ENCODE measurements at places on chromosomes 16 and 17.

DNA sequence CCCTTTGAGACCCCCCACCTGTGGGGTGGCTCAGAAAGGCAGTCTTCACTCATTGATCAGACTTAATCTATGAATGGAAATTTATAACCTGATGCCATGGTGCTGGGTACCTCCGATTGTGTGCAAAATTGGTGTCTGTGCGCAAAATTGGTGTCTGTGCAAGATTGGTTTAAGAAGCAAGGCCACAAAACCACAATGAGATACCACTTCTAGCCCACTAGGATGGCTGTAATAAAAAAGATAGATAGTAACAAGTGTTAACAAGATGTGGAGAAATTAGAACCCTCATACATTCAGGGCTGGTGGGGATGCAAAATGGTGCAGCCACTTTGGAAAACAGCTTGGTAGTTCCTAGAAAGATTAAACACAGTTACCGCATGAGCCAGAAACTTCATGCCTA is 13.9 kb upstream of the CSNK2A2 start:
- ATAC-seq: no peak

DNA sequence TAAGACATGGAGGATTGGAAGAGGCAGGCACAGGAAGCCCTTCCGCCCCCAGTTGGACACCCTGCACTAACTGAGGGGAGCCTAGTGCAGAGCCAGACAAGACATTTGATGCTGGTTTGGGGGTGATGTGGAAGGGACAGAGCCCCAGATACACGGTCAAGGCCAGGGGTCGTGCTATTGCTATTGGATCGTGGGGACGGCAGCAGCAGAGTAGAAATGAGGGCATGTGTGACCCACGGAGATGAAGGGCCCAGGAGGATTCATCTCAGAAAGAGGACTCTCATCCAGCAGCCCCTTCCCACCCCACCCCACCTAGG is 2.0 kb upstream of the VAMP2 start:
- no peak for ATAC-seq

DNA sequence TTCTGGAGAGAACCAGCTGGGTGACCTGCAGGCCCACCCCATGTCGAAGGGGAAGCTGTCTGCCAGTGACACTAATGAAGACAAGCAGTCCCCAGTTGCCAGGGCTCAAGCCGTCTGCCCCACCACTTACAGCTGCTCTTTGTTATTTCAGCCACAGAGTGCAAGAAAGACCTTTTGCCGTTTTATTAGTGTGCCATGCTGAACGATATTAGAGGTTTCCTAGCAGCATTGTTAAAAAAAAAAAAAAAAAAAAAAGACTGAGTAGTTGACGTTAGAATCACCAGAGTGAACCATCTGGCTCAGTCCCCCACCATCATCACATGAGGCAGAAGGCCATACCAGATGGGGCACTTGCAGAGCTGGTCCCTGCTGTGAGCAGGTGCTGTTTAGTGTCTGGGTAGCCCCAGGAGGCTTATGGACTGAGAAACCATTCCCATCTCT is 26.5 kb upstream of the SLC39A11 start:
- peak; percentile 53 for ATAC-seq

DNA sequence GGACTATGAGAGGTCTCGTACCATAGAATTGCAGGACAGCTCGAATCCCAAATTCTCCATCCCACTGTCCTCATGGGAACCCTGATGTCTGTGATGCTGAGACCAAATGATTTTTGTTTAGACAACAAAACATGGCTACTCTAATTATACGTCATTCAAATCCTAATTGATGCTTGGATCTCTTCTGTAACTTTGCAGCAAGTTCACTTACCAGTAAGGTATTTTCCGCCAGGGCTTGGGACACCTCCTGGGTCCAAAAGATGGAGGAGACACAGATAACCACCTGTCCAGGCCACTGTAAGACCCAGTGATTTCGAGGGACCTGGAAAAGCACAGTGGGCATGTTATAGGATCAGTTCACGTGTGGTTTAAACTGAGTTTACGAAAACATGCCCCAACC is 92.8 kb downstream of the DNAH3 start:
- no peak for ATAC-seq

DNA sequence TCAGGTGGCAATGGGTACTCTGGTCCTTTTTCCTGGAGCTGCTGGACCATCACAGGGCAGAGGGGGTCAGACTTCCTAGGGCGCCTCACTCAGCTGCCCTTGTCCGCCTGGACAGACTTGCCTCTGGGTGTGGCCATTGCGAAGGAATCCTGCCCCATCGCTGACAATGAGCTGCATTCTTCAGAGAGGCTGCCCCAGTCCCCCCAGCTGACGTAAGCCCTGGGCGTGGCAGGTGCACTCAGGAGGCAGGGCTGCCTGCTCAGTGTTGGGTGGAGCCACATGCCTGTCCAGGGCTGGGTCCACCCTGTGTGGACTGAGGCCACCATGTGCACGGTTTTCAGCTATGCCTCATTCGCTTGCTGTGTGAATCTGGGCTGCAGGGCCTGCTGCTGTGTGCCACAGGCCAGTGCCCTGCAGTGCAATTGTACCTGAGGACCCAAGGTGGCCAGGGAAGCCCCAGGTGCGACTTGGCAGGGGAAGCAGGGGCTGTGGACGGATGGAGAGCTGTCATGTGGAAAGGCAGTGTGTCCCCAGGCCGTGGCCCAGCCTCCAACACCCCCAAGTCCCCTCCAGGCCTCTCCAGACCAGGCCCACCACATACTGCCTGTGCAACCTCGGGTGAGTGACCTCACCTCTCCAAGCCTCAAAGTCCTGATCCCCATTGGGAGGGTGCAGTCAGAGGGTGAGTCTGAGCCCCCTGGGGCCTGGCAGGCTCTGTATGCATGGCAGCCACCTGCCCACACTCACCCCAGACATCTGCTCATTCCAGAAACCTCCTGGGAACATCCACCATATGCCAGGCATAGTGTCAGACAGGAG is 14.0 kb upstream of the MPRIP start:
- peak; percentile 49 for ATAC-seq

- ATAC-seq: no peak
Measured at GRCh38 chr17:50188531-50188920, 12.9 kb downstream of the COL1A1 start.

DNA sequence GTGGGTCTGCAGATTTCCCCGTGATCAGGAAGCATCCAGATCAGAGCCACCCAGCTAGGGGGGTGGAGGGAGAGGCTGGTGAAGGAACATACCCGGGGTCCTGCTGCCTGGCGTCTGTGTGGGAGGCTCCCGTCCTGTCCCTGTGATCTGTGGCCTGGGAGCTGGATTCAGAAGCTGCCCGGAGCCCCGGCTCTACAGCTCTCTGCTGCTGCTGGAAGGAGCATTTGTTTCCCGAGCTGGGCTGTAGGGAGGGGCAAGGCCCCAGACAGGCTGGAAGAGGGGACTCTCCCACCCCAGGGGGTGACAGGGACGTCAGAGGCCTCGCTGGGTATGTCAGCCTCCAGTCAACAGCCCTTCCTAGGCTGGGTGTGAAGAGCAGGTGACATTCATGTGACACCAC is 10.2 kb downstream of the SOX8 start:
- no peak for ATAC-seq

GRCh38 chr16:4846503-4846900 is 586 bp downstream of the GLYR1 start:
- peak; percentile 72 for ATAC-seq

GRCh38 chr17:3727041-3727440 is 3.3 kb downstream of the HASPIN start:
- no peak for ATAC-seq

GRCh38 chr17:21512307-21513011 is 136.3 kb downstream of the KCNJ12 start:
- ATAC-seq: no peak

GRCh38 chr17:2963332-2964027 is 99.9 kb downstream of the OR1D5 start:
- ATAC-seq: no peak

GRCh38 chr17:82239926-82240505 is 11.2 kb downstream of the SLC16A3 start:
- no peak for ATAC-seq

- no peak for ATAC-seq
Measured at GRCh38 chr16:83711069-83711468, 96.7 kb upstream of the HSBP1 start.

DNA sequence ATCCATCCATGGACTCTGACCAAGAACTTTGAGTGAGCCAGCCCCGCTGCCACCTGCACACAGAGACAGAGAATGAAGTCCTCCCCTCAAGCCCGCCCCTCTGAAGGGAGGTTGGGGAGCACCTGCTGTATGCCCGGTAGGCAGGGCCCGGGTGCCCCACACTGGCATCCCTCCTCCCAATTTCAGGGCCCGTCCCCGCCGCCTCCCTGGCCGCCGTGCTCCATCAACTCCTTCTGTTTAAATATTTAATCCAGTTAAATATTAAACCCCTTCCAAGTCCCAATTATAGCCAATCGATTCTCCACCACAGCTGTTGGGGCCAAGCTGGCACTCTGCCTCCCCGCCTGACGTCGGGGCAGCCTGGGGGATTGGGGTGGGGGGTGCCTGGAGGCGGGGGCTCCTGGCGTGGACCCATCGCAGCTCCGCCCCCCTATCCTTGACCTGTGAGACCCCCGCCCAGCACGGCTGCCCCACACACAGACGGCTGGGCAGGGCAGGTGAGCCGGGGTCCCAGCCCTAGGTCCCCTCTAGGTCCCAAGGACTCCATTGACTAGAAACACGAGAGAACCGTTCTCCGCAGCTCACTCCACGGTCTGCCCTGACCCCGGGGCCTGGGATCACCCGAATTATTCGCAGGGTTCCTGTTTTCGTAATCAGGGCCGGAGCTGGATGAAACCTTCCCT is 18.0 kb upstream of the CACNA1H start:
- ATAC-seq: no peak

GRCh38 chr17:6496640-6497441 is 52.6 kb downstream of the PIMREG start:
- peak; percentile 40 for ATAC-seq

- no peak for ATAC-seq
Measured at GRCh38 chr16:28835864-28836760, 10.0 kb downstream of the TUFM start.

DNA sequence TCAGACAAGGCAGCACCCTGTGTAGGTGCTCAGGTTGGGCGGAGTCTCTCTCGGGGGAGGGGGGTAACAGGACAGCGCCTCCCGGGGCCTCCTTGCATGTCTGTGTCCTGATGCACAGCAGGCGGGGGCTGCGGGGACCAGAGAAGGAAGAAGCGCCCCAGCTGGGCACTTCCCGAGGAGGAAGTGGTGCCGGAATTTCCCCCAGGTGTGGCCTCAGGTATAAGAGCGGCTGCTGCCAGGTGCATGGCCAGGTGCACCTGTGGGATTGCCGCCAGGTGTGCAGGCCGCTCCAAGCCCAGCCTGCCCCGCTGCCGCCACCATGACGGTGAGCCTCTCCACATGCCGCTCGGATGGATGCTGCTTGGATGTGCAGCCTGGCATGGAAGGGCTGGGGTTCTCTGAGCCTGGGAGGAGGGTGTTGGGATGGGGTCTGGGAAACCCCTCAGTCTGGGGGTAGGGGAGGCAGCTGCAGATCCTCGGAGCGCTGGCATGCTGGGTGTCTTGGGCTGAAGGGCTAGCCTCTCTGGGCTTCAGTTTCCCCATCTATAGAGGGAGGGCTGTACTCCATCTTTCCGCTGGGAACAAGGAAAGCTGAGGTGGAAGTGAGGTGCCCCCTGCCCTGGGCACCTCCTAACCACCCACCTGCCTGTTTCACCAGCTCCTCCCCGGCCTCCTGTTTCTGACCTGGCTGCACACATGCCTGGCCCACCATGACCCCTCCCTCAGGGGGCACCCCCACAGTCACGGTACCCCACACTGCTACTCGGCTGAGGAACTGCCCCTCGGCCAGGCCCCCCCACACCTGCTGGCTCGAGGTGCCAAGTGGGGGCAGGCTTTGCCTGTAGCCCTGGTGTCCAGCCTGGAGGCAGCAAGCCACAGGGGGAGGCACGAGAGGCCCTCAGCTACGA is at the start of gene IL17C:
Gene IL17C (plus strand): TSS at position 250 of the 908 bp plus-strand sequence. CDS start 70 bp downstream, at position 320.
- ATAC-seq: no peak

GRCh38 chr16:83005653-83006160 is 378.9 kb downstream of the CDH13 start:
- no peak for ATAC-seq

DNA sequence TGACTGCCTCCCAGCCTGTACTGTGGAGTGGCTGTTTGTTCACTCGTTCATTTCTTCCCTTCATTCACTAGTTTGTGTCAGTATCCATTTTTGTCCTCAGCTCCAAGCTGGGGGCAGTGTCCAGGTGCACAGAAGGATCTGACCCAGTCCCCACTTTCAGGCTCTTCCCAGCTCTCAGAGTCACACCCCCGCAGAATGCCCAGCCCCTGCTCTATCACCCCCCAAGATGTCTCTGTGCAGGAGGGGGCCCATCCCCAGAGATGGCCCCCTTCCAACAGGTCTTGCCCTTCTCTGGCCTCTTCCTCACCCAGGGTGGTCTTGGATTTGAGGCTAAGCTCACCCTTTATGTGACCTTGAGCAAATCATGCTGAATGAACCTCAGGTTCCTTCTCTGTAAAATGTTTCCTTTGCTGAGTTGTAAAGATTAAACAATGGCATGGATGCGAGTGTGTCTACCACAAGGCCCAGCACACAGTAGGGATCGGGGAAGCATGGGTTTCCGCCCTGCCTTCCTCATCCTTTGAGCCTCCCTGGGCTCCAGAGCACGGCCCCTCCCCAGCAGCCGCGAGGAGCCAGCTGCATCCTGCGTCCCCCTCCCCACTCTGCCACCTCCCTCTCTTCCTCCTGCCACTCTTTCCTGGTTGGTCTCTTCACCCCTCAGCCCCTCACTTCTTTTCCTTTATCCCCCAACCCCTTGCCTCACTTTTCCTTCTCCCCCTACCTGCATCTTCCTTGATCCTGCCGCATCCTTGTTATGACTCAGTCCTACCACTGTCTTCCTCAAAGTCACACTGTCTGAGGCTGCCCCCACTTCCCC is 2.8 kb downstream of the FBXL19 start:
- ATAC-seq: no peak

GRCh38 chr16:15754821-15755534 is 101.8 kb downstream of the MYH11 start:
- no peak for ATAC-seq

DNA sequence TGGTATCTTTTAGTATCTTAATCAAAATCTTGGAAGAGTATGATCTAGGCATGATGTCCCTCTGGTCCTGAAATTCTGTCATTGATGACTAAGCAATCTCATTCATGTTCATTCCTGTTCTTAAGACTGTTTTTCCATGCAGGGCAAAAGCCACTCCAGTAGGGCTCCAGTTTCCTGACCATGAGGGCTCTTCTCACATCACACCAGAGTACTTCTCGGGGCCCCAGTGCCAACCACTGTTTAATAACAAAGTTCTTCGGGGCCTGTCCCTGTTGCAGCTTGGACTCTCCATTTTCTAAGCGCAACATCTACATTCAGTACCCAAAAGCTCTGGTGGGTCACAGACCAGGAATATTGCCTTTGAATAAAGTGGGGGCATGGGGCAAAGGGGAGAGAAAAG is 52.0 kb downstream of the IRX6 start:
- no peak for ATAC-seq

GRCh38 chr16:24984101-24984500 is 31.1 kb downstream of the ARHGAP17 start:
- ATAC-seq: no peak

GRCh38 chr16:58123896-58124600 is 5.1 kb downstream of the CFAP20 start:
- ATAC-seq: no peak
